H9 (cell line): ENCODE measurements at places on chromosomes 6 and 20. TPM values are rescaled to one million over a fixed set of nuclear protein-coding genes. Genes with fewer than 3 reads are reported as not detected.

ADGB gene
- not detected in 2 replicates for total RNA-seq

GRCh38 chr6:112717856-112718255, 370.7 kb downstream of the RFPL4B start:
- no peak for DNase-seq

- DNase-seq: no peak
These were observed 246.8 kb downstream of the QKI start for GRCh38 chr6:163661272-163661671.

- no peak for DNase-seq
These were observed 1279.0 kb upstream of the MAP3K7 start for GRCh38 chr6:91865889-91866288.

DNA sequence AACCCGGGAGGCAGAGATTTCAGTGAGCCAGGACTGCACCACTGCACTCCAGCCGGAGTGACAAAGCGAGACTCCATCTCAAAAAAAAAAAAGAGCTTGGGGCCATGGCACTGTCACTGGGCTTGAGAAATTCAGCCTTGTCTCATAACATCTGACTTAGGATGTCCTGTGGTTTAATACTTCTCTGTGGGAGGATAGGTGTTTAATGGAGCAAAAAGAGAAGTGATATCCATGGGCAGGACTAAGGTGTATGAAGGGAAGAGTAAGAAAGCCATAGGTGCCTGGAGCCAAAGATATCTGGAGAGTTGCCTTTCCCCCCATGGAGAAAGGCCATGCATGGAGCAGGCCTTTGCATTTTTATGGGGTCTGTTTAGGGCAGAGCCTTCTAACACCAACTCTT, 11.2 kb downstream of the BMP6 start:
- no peak for DNase-seq

GRCh38 chr6:23728707-23729106, 397.3 kb upstream of the NRSN1 start:
- no peak for DNase-seq

PDYN gene
- total RNA-seq: 0.59 and 0.63 TPM in 2 replicates

GRCh38 chr20:51037532-51038115, 14.7 kb upstream of the KCNG1 start:
- DNase-seq: no peak

- DNase-seq: no peak
These were observed 87.8 kb downstream of the CTNNBL1 start for GRCh38 chr20:37781626-37782025.

B3GAT2 gene
- 0.22 and 0.24 TPM in 2 replicates for total RNA-seq

DNA sequence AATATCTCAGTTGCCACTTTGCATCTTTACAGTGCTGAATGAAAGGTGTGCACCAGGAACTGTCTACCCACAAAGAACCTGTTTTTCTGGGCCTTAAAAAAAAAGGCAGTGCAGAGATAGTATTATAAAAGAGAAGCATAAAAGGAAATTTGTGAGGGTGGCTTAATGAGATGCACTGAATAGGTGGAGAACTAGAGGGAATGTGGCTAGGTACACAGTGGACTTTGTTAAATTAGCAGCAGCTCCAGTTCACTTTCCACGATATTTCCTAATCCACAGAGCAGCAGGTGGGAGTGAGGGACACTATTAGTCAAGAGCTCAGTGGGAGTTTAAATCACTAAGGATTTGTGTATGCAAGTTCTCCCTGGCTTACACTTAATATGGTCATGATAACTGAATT, 38.8 kb downstream of the MAP7 start:
- no peak for DNase-seq

SCRT2 gene
- total RNA-seq: not detected in 2 replicates

- no peak for DNase-seq
These were observed 121.9 kb downstream of the CFAP61 start for GRCh38 chr20:20174089-20174835.

DNA sequence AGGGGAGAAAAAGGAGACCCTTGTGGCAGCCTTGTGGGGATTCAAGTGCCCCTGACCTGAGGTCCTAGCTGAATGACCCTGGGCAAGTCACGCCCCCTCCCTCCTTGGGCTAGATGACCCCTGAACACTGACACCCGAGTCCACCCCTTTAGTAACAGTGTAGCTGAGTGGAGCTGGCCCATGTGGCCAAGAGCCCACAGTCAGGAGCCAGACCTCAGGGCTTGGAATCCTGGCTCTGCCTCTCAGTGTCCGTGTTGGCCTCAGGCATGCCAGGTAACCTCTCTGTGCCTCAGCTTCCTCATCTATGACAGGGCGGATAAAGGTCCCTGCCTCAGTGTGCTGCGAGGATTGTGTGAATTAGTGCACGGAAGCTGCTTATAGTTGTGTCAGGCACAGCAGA, 14.3 kb downstream of the IP6K3 start:
- DNase-seq: no peak

DNA sequence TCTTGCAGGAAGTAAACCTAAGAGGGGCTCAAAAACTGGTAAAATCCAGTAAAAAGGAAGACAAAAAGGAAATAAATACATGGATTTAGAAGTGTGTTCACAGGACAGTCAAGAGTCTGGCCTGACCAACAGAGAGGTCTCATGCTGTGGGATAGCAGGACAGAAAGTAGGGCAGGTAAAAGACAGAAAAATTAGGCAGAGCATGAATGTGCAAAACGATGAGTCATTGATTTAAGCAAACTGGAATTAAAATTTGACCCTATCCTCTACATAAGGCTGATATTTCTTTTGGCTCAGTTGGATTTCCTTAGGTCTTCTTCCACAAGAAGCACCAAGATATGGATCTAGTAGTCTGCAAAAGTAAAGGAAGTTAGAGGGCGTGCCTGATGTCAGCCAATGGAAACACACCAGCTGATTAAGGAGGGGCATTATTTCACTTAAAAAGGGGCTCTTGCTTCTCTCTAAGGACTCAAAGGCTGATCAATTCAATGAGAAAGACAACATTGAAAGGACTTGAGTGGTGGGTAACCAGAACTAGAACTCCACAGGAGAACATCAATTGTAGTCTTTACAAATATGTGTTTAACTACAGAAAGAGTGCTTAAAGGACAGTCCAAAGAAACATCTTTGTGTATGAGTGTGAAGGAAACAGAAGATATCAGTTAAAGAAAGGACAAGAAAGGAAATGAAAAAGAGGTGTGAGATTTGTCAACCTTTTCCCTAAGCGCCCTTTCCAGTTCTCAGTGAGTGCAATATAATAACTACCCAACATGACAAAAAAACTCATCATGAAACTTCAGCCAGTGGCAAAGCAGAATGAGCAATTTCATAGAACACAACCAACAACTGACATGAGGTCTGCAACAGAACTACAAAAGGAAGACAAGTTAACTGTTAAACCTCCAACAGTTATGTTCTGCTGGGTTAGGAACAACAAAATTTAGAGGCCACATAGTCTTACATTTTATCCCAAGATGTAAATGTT, 19.4 kb upstream of the MYB start:
- DNase-seq: no peak

DNA sequence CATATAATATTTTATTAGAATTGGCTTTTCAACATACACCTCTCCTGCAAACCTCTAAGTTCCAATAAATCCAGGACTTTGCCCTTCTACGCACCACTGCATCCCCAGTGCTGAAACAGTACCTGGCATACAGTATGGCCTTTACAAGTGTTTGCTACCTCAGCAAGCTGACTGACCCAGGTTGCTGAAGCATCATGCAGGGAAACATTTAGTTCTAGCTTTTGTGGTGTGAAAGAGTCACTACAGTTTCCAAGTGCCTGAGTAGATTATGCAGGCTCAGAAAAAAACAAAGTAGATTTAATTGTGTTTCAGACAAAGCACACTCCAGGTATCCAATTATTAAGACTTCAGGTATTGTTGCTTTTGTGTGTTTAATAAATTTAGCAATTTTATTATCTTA, 614.2 kb upstream of the NRSN1 start:
- DNase-seq: no peak

DNA sequence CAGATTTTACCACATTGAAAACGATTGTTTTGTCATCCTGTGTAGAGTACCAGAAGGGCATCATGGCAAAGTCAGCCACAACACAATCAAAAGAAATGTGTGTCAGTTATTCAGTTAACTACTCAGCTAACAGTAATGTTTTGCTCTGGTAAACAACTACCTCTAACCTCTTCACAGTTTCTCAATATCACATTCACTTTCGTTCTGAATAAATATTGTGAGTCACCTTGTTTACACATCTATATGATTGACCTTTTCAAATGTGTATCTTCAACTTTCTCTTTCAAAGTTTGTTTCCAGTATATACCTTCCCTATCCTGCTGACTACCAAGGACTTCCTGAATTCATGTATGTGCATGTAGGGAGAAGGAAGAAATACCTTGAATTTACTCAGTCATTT, 216.6 kb upstream of the UFL1 start:
- no peak for DNase-seq

- no peak for DNase-seq
These were observed 610.1 kb upstream of the ARID1B start for GRCh38 chr6:156167016-156167624.

DNA sequence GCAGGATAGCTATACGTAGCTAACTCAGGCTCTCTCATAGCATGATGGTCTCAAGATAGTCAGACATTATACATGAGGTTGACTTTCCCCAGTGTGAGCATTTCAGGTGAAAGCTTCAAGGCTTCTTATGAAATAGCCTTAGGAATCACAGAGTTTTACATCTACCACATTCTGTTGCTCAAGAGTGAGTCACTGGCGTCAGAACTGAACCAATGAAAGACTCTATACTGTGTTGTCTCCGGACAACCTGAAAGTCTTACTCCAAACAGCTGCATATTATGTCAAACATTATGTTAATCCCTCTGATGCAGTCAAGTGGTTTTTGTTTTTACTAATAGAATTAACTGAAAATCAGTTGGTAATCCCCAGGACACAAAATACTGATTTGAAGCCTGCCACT, 79.8 kb upstream of the TRDN start:
- no peak for DNase-seq

GRCh38 chr6:138550346-138550767, 51.1 kb upstream of the NHSL1 start:
- DNase-seq: no peak

DNA sequence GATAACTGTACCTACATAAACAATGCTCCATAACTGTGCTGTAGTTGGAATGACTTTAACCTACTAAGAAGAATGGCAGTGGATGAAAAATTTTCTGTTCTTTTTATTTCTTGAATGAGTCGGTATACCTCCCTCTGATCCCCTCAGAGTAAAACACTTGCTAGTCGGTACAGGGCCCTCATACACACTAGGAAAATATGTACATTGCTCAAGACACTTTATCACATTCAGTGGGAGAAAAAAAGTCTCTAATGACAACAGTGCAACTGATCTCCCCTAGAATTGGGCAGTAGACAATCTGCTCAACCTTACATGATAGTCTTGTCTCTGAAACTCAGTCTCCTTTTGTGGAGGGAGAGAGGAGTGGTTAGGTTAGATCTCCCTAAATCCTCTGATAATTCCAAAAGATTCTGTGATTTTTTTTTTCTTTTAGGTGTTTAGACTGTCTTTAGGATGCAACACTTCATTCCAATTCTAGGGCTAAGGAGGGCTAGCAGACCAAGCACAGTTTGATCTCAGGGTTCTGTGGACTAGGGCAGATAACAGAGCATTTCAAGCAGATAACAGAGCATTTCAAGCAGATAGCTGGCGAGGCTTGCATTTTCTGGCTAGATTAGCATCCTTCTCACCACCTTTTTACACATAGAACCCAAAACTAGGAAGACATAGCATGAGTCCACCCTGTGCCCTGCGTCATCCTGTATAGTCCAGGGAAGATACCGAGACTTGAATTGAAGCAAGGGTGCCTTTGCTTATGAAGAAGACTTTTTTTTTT, 100.3 kb upstream of the TNFAIP3 start:
- DNase-seq: no peak

- DNase-seq: no peak
These were observed 35.6 kb downstream of the CNKSR3 start for GRCh38 chr6:154474648-154475428.

DNA sequence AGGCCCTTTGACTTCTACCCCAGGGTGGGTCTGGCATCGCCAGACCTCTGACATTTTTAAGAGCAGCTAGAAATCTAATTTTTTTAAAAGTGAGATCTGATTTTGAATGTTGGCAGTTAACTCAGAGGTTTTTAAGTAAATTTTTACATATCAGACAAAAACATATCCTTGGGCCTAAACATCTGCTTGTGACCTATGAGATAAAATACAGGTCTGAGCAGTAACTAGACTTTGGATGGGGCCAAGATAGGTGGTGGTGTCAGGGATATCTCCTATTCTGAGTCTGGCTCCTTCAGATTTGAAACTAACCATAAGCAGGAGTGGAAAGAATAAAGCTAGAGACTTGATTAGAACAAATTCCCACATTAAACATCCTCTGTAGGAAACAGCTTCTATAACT, 17.6 kb downstream of the RALY start:
- no peak for DNase-seq

GRCh38 chr6:79617518-79617941, 13.6 kb upstream of the SH3BGRL2 start:
- no peak for DNase-seq

DNA sequence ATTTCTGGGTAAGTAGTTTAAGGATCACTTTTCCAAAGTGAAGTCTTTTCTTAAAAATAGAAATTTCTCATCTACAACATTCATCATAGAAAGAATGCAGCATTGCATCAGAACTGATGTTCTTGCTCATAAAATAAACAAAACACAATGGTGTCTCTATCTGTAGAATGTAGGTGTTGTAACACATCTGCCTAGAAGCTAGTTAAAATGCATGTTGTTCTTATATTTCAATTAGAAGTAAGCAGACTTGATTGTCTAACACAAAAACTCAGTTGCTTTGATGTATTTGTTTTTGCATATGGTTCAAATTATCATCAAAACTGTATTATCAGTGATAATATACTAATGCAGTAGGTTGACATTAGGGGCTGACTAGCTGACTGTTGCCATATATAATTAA, 654.7 kb upstream of the FLRT3 start:
- no peak for DNase-seq

DNAH8 gene
- not detected in 2 replicates for total RNA-seq

DNA sequence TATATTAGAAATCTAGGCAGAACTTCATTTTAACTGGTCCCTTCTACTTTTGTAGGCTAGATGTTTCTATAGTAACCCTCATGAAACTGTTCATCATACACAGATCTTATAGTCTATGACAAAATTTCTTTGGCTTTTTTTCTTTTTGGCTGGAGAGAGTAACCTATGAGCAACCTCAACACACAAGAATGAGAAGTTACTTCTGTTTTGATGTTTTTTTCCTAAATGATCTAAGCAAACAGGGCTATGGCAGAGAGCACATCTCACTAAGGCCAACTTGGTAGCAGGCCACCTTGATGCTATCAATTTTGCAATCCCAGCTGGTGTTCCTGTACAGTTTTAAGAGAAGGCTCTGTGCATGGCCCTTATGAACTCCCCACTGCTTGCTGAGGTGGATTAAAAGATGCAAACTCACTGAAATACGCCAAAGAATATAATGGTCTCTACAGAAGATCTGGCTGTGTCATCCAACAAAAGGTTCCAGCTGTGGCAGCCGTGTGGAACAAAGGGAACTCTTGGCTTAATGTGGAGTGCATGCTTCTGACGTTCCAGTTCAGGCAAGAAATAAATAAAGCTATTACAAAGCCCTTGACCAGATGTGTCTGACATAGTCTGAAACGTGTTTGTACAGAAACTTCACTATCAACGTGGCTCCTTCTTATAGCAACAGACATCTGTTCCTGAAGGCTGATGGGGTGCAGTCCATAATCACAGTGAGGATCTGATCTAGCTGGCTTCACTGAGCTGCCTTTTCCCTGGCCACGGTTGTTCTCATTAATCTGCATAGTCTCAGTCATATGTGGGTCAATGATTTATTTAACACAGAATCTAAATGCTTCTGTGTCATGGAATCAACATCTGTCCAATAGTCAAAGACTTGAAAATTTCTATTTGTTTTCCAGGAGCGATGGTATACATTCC, 481.1 kb downstream of the BMP2 start:
- no peak for DNase-seq

- DNase-seq: no peak
These were observed 344.0 kb upstream of the SYNCRIP start for GRCh38 chr6:85986681-85987080.
